Cardiac septum (tissue), 1 donor: ENCODE measurements at places on chromosomes 1 and 21. TPM values are rescaled to one million over a fixed set of nuclear protein-coding genes. Genes with fewer than 3 reads are reported as not detected.

Gene SYF2
- 35.4 TPM for total RNA-seq

Gene OR10J4
- not detected for total RNA-seq

Gene SNX7
- 16.4 TPM for total RNA-seq

Gene ARHGEF16
- 0.57 TPM for total RNA-seq

Gene PLA2G2C
- total RNA-seq = not detected

Gene S100A13
- total RNA-seq = 200 TPM
